Thoracic aorta (tissue), 2 donors: ENCODE measurements at places on chromosomes 2 and 18.
A peak's percentile ranks its signal among the peaks of the same experiment; 100 is the strongest.

DNA sequence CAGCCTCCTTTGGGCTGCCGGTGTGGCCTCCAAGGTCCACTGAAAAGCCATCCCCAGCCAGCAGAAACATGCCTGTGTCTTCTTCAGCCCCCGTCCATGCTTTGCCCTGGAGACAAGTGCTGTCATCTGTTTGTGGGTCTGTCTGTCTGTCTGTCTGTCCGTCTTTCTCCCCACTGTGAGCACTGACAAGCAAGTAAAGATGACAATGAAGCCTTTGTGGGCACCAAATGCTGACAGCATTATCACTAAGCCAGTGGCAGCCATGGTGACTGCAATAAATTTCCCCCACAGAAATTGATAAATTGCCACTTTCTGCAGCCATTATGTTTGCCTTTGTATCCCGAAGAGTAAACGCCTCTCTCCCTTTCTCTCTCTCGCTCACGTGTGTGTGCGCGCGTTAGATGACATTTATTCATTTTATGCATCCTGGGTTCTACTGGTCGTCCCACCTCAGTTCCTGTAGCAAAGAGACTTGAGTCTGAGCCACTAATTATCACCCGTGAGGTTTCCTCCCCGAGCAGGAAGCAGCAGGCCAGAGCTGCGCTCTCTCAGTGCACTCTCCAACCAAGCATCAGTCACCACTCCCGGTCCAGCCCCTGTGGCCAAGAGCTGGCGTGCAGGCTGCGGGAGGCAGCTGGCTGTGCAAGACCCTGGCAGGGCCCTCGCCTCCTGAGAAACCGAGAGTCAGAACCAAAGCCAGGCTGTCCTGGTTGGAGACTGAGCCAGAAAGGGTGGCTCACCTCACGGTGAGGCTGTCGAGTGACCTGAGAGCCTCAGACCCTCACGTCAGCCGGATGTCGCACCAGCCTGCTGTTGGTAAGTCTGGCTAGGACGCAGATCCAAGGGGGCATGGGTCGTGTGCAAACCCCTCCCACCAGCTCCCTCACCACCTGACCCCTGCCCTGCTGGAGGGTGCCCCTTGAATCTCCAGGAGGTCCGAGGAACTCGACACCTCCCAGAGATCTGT lies 6.9 kb downstream of the STEAP3 start:
- no peaks in the 10 kb centered on the region for H3K36me3 ChIP-seq
- H3K27me3 ChIP-seq = no peaks in the 10 kb centered on the region
- no peak overlapping the region for H3K27ac ChIP-seq

DNA sequence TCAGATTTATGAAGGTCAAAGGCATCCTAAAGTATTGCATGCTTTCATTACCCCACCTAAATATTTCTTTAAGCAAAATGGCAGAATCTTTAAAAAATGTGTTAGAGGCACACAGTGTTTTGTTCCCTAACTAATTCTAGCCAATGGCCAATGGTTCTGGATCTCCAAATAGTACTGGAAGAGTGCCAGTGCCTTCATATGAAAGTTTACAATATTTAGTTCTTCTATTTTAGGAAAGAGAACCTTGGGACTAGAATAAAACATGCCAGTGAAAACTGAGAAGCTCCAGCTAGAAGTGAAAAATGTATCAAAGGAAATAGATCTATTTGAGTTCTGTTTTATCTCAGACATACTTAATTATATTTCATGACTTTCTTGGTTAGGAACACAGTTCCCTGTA lies 37.1 kb downstream of the TACR1 start:
- DNase-seq = no peak
- H3K36me3 ChIP-seq = no peaks in the 10 kb centered on the region
- peaks cover 8% of the 10 kb centered on the region for H3K4me1 ChIP-seq
- no peak overlapping the region for H3K4me3 ChIP-seq
- no peak overlapping the region for H3K27ac ChIP-seq

DNA sequence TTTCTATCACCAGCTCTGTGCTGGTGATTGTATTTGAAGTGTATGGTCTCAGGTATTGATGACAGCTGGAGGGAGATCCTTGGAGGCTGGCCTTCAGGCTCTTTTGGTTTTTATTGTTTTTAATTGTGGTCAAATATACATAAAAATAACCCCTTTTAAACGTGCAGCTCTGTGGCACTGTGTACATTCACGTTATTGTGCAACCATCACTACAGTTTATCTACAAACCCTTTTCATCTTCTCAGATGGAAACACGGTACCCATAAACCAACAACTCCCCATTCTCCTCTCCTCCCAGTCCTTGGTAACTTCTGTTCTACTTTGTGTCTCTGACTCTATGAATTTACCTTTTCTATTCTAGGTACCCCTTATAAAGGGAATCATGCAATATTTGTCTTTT lies 79.3 kb upstream of the ATP8B1 start:
- no peaks in the 10 kb centered on the region for H3K36me3 ChIP-seq
- H3K4me3 ChIP-seq = no peak overlapping the region
- DNase-seq = no peak
- no peaks in the 10 kb centered on the region for H3K4me1 ChIP-seq
- H3K27me3 ChIP-seq = no peaks in the 10 kb centered on the region
- no peak overlapping the region for H3K27ac ChIP-seq

GRCh38 chr18:11308499-11308898 lies 159.1 kb upstream of the PIEZO2 start:
- H3K36me3 ChIP-seq = no peaks in the 10 kb centered on the region
- no peak for DNase-seq
- H3K4me1 ChIP-seq = no peaks in the 10 kb centered on the region
- no peak overlapping the region for H3K27ac ChIP-seq
- no peaks in the 10 kb centered on the region for H3K27me3 ChIP-seq

DNA sequence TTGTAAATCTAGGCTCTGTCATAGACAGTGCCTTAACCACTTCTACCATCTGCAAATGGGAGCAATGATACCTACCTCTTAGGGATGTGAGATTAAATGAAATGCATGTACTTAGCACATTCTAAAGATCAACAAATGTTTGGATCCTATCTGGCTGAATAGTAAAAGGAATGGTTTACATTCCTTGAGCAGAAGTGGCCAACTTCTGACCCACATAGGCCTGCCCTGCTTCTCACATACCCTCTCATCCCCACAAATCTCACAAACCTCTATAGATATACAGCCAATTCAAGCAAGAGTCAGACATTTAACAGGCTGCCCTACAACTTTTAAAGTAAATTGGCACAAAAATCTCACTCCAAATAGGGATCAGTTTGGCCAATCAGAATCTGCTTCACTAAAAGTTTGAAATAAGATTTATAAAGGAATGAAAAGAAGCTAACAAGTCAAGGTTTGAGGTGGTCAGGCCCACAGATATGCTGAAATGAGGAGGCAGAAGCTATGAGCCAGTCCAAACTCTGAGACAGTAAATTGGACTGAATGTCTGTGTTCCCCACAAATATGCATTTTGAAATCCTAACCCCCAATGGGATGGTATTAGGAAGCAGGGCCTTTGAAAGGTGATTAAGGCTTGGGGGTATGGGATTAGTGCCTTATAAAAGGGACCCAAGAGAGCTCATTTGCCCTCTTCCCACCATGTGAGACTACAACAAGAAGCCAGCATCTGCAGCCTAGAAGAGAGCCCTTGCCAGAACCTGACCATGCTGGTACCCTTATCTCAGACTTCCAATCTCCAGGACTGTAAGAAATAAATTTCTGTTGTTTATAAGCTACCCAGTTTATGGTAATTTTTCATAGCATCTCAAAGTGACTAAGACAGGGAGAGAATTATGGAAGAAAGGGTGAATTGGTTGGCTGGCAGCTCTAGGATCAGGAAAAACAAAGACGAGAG lies 227.8 kb upstream of the RBMS1 start:
- DNase-seq = no peak
- no peaks in the 10 kb centered on the region for H3K27me3 ChIP-seq
- no peaks in the 10 kb centered on the region for H3K36me3 ChIP-seq
- H3K4me3 ChIP-seq = no peak overlapping the region
- H3K4me1 ChIP-seq = no peaks in the 10 kb centered on the region

GRCh38 chr2:148675708-148676107 lies 31.2 kb downstream of the EPC2 start:
- no peaks in the 10 kb centered on the region for H3K27me3 ChIP-seq
- no peak for DNase-seq
- H3K27ac ChIP-seq = no peak overlapping the region
- H3K4me3 ChIP-seq = no peak overlapping the region

DNA sequence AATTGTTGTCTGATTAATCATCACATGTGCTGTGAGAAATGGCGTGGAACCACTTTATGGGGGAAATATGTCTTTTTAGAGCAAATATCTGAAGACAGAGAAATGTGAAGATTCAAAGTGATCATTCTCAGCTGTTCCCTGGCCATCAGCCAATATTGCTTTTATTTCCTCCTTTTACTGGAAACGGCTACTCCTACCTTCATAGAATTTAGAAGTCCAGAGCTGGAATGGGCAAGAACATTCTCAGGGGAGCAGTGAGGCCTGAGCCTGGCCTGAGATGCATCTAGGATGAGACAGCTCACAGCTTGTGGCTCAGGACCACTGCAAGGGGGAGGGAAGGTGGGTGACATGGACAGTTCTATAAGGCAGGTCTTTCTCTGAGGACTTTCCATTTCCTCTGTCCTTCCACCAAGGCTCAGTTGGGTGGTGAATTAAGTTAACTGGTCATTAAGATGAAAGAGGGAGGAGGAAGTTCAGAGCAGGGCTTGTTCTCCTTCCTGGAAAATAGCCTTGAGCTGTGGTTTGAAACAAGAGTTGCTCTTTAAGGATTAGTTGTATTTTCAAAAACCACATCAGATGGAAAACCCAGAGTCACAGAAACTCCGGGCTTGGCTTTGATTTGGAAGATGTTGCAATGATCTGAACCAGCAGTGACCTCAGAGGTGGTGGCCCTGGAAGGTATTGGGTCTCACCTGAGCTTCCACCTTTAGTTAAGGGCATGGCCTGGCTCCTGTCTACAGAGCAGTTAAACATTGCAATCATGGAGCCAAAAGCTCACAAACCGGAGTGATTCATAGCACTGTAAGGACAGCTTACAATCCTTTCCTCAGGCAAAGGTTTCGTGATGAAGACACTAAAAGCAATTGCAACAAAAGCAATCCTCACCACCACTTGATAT lies 144.3 kb downstream of the VAPA start:
- H3K36me3 ChIP-seq = no peaks in the 10 kb centered on the region
- H3K27me3 ChIP-seq = no peaks in the 10 kb centered on the region
- H3K4me3 ChIP-seq = no peak overlapping the region
- H3K4me1 ChIP-seq = peaks cover 12% of the 10 kb centered on the region
- peak overlapping the region; percentile 53 for H3K27ac ChIP-seq

DNA sequence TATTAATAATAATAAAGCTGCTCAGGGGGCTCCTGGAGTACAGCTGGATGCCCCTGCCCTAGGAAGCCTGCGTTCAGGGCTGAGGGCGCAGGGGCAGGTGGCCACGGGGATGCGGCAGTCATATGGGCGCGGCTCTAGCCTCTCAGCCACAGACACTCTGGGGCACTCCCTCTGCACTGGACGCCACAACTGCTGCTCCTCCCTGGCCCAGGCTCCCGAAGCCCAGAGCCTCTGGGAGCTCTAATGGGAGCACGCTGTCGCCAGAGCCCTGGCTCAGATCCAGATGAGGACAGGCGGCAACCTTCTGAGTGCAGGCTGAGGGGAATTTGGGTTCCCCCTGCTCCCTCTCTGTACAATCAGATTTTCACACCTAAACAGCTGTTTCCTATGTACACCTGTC lies 93.6 kb downstream of the MTCL1 start:
- H3K4me3 ChIP-seq = no peak overlapping the region
- no peaks in the 10 kb centered on the region for H3K36me3 ChIP-seq
- H3K27me3 ChIP-seq = no peaks in the 10 kb centered on the region
- peaks cover 5% of the 10 kb centered on the region for H3K4me1 ChIP-seq
- no peak overlapping the region for H3K27ac ChIP-seq

DNA sequence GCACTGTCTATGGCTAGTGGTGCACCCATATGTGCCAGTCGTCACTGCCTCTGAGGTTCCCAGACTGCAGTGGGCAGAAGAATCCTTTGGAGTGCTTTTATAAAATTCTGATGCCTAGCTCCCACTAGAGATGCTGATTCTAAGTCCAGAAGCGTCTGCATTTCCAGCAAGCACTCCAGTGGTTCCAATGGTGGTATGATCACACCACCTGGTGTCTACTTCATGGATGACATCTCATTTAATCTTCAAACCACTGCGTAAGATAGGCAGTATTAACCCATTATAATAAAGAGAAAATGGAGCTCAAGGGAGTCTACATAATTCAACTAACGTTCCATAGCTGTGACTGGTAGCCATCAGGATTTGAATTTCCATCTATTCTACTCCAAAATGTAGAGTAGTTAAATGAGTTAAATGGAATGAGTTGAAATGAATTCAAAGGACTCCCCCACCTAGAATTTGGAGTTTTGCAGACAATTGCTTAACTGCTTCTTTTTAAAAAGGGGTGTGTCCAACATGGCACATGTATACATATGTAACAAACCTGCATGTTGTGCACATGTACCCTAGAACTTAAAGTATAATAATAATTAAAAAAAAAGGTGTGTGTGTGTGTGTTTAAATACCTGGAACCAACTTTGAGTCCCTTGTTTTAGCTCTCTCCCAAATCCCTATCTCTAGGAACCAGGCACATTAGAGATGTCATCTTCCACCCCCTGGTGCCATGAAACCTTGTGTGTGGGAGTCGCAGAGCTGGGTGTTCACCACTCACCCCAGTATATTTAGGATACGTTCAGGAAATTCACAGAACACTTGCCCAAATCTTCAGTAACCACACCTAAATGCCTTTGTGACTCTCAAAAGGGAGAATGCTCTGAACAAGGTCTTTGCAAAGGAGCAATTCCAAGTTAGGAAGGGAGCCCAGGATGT lies 14.1 kb downstream of the LAMA3 start:
- no peaks in the 10 kb centered on the region for H3K27me3 ChIP-seq
- H3K27ac ChIP-seq = no peak overlapping the region
- no peak for DNase-seq
- H3K4me1 ChIP-seq = no peaks in the 10 kb centered on the region

GRCh38 chr2:195543902-195544894 lies 112.8 kb upstream of the SLC39A10 start:
- H3K27ac ChIP-seq = no peak overlapping the region
- H3K36me3 ChIP-seq = no peaks in the 10 kb centered on the region
- H3K4me3 ChIP-seq = no peak overlapping the region
- H3K27me3 ChIP-seq = no peaks in the 10 kb centered on the region
- no peaks in the 10 kb centered on the region for H3K4me1 ChIP-seq

DNA sequence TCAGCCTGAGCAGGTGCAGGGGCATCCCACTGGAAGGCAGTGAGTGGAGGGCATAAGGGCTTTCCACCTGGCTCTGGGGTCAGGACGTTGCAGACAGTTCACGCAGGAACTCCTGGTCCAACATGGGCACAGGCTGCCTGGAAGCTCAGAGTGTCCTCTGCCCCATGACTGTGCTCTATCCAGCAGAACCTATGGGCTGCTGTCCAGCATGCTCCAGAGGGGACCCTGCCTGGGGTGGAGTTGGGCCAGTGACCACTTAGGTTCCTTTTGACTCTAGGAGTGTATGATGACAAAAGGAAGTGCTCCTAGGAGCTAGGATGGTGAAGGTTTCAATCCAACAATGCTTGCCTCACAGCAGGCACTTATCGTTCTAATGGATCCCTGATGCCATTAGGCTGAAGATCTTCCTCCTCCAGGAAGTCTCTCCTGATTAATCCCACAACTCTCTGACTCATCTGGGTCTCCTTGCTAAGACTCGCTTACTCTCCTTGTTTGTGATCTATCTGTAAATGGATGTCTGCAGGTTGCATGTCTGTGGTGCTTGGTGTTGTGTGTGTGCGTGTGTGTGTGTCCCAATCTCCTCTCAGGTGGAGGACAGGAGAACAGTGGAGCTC lies 224.0 kb downstream of the CELF4 start:
- H3K4me1 ChIP-seq = no peaks in the 10 kb centered on the region
- no peaks in the 10 kb centered on the region for H3K27me3 ChIP-seq
